Activated CD4-positive, alpha-beta T cell treated with anti-CD3 and anti-CD28 coated beads, Interleukin-2, amount 10 ng/mL, durations not matched to agents 24 days and 14 days (primary cell): ENCODE measurements at places on chromosomes 16 and 17. TPM values are rescaled to one million over a fixed set of nuclear protein-coding genes. Genes with fewer than 3 reads are reported as not detected.

The CCL1 gene
- 105 and 111 TPM in 2 replicates for total RNA-seq

The CACNG1 gene
- not detected in 2 replicates for total RNA-seq

The ACLY gene
- 225 and 229 TPM in 2 replicates for total RNA-seq

The HAS3 gene
- total RNA-seq = 0.56 and 0.64 TPM in 2 replicates

The IGF2BP1 gene
- total RNA-seq = 0.09 TPM in 1 of 2 replicates, not detected in the other

The TERB1 gene
- total RNA-seq = 0.37 TPM in 1 of 2 replicates, not detected in the other

The KRT20 gene
- not detected in 2 replicates for total RNA-seq

The FBXL20 gene
- 20.8 and 21.8 TPM in 2 replicates for total RNA-seq

The SLC5A11 gene
- not detected in 2 replicates for total RNA-seq

The COG7 gene
- 21.6 and 25.6 TPM in 2 replicates for total RNA-seq

The MMP25 gene
- 8.1 and 10.2 TPM in 2 replicates for total RNA-seq

The FAM20A gene
- total RNA-seq = not detected in 2 replicates

The USP43 gene
- total RNA-seq = 0.05 TPM in 1 of 2 replicates, not detected in the other

The PSMC5 gene
- total RNA-seq = 189 and 199 TPM in 2 replicates

The SLFN14 gene
- total RNA-seq = 0.07 TPM in 1 of 2 replicates, not detected in the other

The HIGD1B gene
- not detected in 2 replicates for total RNA-seq

The TBCD gene
- 117 and 122 TPM in 2 replicates for total RNA-seq

The MAPT gene
- 0.37 and 0.47 TPM in 2 replicates for total RNA-seq

The SPATA32 gene
- total RNA-seq = 0.28 and 0.40 TPM in 2 replicates

The CLEC18A gene
- 0.26 and 0.51 TPM in 2 replicates for total RNA-seq

The KRT34 gene
- total RNA-seq = not detected in 2 replicates

The TBC1D26 gene
- total RNA-seq = not detected in 2 replicates

The C1QTNF1 gene
- total RNA-seq = not detected in 2 replicates

The CD300A gene
- 14.9 and 15.3 TPM in 2 replicates for total RNA-seq

The KRTAP9-4 gene
- total RNA-seq = not detected in 2 replicates

The TBC1D3D gene
- 1.4 TPM in 1 of 2 replicates, not detected in the other for total RNA-seq

The EPN3 gene
- not detected in 2 replicates for total RNA-seq

The LPCAT2 gene
- total RNA-seq = 1.8 and 3.7 TPM in 2 replicates
